ENCODE measurements at places on chromosomes 6 and 20.

GRCh38 chr20:17969278-17969883, 563 bp downstream of the MGME1 start:
- DNase-seq, result no peak

- no peak for DNase-seq
Measured at GRCh38 chr6:37174515-37175331, 4.8 kb downstream of the PIM1 start.

GRCh38 chr20:62735331-62735821, 26.7 kb downstream of the NTSR1 start:
- DNase-seq, result no peak

DNA sequence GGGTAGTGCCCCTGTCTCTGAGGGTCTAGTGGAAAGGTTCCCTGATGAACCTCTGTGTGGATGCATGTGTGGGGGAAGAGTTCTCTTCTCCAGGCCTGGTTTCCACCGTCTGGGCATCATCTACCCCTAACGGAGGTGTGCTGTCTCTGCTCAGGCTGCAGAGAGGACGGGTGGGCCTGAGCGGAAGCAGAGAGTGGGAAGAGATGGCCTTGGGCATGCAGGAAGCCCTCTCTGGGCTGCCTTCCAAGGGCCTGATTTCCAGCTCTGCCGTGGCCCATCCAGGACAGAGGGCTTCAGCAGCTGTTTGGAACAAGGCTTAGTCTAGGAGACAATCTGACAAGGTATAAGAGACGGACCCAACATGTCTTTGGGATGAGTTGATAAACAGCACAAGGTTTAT, 220.1 kb upstream of the DTNBP1 start:
- no peak for DNase-seq

DNA sequence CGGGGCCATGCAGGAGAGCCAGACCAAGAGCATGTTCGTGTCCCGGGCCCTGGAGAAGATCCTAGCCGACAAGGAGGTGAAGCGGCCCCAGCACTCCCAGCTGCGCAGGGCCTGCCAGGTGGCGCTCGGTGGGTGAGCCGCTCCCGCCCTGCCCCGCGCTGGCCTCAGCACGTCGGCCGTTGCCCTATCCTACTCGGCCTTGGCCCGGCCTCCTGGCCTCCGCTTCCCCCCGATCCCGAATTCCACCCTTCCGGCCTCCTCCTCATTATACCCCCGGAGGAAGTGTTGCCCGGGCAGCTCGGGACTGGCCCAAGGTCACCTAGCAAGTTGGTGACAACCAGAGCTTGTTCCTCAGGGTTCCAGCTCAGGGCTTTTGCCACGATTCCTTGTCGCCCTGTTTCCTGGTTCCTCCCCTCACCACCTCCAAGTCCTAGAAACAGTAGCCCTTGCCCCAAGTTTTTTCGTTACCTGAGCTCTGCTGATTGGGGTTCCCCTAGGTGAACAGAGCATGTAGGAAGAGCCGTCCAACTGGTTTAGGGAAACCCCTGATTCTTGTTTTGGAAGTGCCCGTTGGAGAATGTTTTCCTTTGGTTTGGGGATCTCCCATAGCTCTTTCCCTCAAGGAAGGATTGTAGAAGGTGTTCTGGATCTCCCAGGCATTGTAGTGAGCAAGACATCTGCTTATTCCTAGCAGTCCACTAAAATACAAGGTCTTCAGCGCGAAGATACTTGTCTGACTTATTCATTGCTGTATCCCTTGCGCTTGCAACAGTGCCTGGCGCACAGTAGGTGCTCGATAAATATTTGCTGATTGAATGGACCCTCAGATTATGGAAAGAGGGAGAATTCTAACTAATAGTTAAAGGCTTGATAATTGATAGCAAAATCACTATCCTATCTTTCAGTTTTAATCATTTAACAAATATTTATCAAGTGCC, 641 bp downstream of the ARFGEF2 start:
- DNase-seq, result no peak

DNA sequence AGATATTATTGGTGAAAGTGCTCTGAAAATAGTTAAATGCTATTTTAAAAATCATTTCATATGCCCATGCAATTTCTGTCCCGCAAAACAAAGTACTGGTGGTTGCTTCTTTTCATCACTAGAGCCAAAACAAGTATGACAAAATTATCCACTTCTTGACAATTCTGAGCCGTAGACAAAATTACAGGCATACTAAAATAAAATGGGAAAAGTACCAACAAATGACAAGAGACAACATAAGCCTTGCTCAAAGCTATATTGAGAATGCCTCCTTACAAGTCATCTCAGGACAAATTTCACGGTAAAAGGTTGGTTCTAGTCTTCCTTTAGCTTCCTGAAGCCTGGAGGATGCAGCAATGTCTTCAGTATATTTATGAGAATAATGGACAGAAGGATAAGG, 28.9 kb downstream of the NDRG3 start:
- no peak for DNase-seq

- no peak for DNase-seq
Measured at GRCh38 chr20:31839782-31840487, 5.5 kb downstream of the FOXS1 start.

- DNase-seq, result no peak
Measured at GRCh38 chr20:48595495-48596333, 232.1 kb downstream of the PREX1 start.

GRCh38 chr6:156880913-156881312, 103.7 kb downstream of the ARID1B start:
- DNase-seq, result no peak

- DNase-seq, result no peak
Measured at GRCh38 chr20:32858701-32859372, at the start of gene EFCAB8. Gene EFCAB8, plus strand, starts transcription at chr20:32858923. Its CDS starts 4,870 bp downstream, at chr20:32863793.

- no peak for DNase-seq
Measured at GRCh38 chr20:44851545-44851944, 34.0 kb upstream of the YWHAB start.

GRCh38 chr6:158165919-158166416, 2.1 kb downstream of the SERAC1 start:
- DNase-seq, result no peak

GRCh38 chr6:139334806-139335446, 39.5 kb downstream of the CITED2 start:
- DNase-seq, result no peak

GRCh38 chr6:49030251-49031020, 432.6 kb downstream of the MMUT start:
- no peak for DNase-seq

DNA sequence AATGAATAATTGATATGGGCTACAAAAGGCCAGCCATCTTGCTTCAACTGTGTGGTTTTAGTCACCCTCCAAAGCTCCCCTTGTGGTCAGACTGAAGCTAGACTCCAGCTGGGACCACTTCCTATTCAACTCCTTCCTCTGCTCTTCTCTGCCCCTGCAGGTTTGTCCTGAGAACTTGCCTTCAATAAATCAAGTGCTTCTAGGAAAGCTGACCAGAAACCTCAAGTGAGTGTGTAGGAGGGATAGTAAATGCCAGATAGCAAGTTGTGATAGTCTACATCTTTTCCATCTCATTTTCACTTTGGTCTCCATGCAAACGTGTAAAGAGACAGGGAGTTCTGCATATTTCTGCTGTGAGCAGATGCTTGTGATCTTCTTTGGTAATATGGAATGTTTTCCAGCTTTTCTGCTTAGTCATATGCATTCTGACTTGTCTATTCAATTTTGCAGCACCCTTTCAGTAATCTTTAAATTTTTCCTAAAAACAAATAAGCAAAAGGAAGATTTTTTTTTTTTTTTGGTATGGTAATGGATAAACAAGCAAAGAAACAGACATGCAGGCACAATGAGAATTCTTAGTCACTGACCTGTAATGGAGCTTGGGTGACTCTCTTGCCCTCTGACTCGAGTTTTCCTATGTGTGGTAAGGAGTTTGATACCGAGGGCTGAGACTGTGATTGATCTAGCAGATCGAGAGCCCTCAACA, 201.3 kb upstream of the BTBD3 start:
- DNase-seq, result no peak

DNA sequence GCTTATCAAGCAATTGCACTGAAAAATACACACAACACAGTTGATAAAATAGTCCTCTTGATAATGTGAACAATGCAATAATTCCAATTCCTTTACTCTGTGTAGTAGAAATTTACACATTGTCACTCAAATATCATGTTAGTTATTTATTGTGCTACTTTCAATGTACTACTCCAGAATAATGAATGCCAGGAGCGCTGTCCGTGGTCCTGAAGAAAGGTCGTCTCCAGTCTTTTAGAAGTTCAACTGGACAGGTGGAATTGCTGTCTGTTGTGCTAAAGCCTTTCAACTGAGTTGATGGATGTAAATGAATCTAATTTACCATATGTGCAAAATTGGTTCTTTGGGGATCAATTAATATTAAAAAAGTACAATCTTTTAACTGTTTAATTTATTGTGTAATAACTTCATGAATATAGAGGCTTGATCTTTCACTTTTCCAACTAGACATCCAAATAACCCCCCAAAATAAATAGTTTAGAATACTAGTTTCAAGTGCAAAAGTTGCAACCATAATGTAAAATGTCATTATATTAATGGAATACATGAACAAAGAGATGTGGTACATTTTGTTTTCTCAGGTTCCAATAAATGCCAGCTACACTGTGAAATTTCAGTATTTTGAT, 3.2 kb downstream of the GRIK2 start:
- DNase-seq, result no peak

- DNase-seq, result no peak
Measured at GRCh38 chr6:125294036-125294435, 7.7 kb downstream of the HDDC2 start.

- DNase-seq, result no peak
Measured at GRCh38 chr6:162306616-162307015, 420.9 kb downstream of the PRKN start.

GRCh38 chr6:137764464-137764863, 102.6 kb upstream of the TNFAIP3 start:
- no peak for DNase-seq

Measured in activated naive CD4-positive, alpha-beta T cell (primary cell).